ENCODE measurements at places on chromosomes 2 and 18.

DNA sequence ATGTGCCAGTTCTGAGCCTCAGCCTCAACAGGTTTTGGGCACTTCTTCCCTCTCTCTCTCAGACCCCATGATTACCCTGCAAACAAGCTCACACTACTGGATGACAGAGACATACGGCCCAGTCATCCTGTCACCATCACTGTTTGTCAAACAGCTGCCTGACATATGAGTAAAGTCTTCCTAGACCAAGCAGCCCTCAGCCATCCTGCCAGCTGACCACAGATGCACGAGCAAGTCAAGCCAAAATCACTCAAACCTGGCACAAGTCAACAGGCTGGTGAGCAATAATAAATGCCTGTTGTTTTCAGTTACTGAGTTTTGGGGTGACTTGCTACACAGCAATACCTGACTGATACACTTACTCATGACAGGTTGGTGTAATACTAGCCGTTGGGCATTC, 75.5 kb upstream of the KLF7 start:
- no peak for DNase-seq

GRCh38 chr2:80102026-80102425, 202.5 kb downstream of the LRRTM1 start:
- no peak for DNase-seq

GRCh38 chr2:120066800-120067547, 54.1 kb downstream of the EPB41L5 start:
- DNase-seq = no peak

DNA sequence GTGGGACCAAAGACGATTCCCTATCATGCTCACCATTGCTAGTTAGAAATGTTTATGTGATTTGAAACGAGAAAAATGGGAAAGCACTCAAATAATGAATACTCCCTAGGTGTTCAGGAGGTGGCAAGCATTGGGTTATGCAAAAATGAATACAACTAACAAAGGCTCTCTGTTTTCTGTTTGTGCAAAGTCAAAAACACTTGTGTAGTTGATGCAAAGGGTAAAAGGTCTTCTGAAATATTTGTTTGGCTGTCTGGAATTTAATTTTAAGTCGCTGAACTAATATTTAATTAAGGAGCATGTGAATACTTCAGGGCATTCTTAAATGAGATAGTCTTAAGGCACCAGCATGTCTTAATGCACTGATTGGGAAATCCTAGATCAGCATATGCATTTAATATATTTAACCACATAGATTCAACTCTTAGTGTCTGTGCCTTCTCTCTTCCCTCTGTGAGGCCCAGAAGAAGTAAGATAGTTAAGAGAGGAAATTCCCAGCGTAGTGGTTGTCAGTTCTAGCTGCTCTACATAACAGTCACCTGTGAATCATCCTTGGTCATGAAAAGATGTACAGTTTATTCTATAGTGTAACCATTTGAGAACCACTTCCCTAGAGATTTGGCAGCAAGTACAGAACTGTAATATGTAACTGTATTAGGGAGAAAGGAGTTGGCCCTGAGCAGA, 111.9 kb downstream of the EPC2 start:
- no peak for DNase-seq

DNA sequence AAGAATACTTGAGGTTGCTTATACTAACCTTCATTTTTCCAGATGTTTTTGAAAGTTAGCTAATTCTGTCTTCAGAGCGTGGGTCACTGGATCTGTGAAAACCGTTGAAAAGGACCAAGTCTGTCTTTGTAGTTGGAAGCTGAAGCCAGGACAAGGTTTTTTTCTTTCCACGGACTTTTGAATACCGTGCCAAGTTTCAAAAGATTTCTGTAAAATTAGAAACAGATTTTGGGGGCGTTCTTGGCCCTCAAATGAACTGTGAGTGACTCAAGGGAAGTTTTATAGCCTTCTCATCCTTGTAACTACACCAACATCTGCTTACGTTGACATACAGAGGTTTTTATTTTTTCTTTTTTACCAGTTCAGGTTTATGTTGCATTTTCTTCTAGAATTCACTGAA, at the start of gene FAP:
Gene FAP, minus strand, starts transcription at position 152 of the 400 bp plus-strand sequence. Its CDS starts 118 bp downstream, at position 34.
- no peak for DNase-seq

GRCh38 chr2:54047091-54047490, 68.3 kb upstream of the ACYP2 start:
- no peak for DNase-seq
